ENCODE measurements at places on chromosomes 5 and 9. TPM values are rescaled to one million over a fixed set of nuclear protein-coding genes. Genes with fewer than 3 reads are reported as not detected.

DNA sequence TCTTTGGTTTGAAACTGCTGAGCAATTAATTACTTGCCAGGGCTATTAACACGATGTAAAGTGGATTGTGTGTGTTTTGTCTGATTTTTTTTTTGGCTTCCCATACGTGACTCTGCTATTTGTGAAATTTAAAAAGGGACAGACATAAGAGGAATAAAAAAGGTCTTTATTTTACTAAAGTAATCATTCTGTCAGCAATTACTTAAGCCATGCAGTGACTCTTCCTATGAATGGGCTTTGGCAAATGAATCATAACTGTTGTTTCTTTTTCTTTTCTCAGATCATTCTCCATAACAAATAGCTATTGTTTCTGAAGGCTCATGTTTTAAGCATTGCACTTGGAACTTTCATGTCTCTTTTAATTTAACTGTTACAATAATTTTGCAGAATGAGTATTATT, 461.3 kb upstream of the RORB start:
- no peak for DNase-seq

GRCh38 chr5:18744441-18744840, 1110.2 kb downstream of the TAF11L14 start:
- no peak for DNase-seq

- no peak for DNase-seq
These were observed 107.8 kb downstream of the ZNF354C start for GRCh38 chr5:179167871-179168451.

DNA sequence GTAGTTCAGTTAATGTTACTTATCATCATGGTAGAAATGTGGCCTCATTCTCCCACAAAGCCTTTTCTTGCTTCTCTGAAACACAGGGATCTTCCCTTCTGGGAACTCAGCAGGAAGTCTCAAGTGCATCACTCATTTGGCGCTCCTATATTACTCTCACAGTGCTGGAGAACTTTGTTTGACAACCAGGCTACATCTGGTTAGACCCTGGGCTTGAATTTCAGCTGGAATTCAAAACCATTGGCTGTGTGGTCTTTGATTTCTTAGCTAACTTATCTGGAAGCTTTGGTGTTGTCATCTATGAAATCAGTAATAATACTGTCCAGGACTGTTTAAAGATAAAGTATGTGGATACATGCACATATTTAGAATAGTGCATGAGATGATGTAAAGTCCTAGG, 1777.1 kb downstream of the MAT2B start:
- no peak for DNase-seq

GRCh38 chr5:55973296-55973695, 21.5 kb downstream of the IL6ST start:
- no peak for DNase-seq

GRCh38 chr5:170262061-170263045, 29.6 kb downstream of the C5orf58 start:
- DNase-seq: no peak

- peak; percentile 49 for DNase-seq
These were observed 22.8 kb downstream of the SARDH start for GRCh38 chr9:133715295-133715865.

DNA sequence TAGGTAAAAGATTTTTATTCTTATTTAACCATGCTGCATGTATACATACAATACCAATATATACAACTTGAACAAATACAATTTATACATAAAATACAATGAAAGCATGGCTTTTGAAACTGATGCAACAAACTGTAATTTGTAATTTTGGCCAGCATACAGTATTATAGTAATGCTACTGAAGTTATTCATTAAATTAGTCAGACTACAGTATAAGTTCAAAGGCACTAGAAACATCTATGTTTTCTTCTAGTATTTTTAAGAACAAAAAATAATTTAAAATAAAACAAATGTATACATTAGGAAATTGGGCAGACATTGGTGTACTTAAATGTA, 18.8 kb downstream of the IL4 start:
- DNase-seq: no peak

DNA sequence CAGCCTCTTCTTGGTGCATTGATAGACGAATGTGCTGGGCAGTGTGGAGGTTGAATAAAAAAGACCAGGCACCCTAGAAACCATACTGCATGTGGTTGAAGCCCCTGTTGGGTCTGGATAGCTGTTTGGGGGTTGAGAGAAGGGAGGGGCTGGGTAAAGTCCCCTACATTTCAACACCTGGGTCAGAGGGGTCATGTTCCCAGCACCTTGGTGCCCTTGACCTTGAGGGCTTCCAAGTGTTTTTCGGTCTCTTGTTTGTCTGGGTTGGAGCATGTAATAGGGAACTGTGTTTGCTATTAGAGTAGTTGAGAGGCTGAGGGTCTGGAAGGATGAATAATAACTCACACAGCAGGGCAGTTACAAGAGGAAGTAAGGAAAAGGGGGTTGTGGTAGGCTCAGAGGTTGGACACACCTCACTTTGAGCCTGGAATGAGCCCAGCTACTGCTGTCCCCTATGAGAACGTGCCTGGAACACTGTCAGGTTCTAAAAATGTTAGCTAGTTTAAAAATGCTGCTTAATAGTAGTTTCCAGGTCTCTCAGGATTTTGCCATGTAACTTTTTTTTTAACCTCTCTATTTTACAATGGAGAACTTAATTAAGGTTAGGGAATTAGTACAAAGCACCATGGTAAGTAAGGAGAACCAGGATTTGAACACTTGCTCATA, 155.2 kb upstream of the SPRY4 start:
- no peak for DNase-seq

GRCh38 chr5:91127456-91128081, 255.5 kb downstream of the ARRDC3 start:
- no peak for DNase-seq

- no peak for DNase-seq
These were observed 6.6 kb upstream of the XPA start for GRCh38 chr9:97703437-97704344.

DNA sequence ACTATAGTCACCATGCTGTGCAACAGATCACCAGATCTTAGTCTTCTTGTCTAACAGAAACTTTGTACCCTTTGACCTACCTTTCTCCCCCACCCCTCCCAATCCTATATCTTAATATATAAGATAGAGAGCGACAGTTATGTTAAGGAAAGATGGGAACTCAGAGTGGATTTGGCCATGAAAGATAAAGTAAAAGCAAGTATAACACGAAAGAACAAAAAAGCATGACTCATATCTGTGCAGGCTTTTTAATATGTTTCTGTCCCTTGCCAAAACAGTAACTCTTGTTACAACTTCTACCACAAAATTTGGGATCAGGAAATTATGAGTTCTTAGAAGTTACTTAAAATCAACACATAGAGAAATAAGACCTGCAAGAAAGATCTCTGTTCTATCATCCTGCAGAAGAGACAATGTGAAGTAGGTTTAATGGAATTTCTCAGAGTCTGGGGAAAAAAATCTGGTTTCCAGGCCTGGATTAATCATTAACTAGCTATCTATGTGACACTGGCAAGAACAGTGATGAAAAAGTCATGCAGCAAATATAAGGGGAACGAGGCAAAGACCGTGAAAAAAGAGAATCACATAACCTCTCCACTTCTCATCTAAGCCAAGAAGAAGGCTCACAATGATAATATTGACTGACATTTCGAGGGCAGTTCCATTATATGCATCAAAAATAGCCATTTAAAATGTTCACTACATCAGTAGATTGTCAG, 18.6 kb downstream of the BAAT start:
- DNase-seq: no peak

DNA sequence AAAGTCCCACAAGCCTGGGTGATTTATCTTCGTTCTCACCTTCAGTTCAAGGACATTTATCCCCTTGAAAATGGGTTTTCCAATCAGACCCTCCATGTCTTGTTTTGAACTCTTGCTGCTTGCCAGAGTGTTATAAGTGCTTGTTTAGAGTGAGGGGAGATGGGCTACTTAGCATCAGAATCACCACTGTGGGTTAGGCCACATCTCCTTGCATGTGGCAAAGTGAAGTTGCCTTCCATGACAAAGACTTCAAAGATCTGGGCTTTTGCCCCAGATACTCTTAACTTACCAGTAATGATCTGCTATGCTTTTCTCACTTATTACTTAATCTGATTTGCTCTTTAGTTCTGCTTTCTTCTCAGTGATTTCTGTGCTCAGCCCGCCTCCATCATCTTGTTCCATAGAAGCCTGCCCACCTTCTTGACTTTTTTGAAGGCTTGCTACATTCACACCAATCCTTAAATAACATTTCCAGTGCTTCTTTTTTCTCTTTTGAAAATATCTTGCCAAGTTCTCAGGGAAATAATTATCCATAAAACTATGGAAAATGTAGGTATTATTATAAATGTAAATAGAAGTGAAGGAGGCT, 39.0 kb downstream of the GPR21 start:
- DNase-seq: no peak

- no peak for DNase-seq
These were observed 6.8 kb downstream of the MRPL36 start for GRCh38 chr5:1792842-1793266.

DNA sequence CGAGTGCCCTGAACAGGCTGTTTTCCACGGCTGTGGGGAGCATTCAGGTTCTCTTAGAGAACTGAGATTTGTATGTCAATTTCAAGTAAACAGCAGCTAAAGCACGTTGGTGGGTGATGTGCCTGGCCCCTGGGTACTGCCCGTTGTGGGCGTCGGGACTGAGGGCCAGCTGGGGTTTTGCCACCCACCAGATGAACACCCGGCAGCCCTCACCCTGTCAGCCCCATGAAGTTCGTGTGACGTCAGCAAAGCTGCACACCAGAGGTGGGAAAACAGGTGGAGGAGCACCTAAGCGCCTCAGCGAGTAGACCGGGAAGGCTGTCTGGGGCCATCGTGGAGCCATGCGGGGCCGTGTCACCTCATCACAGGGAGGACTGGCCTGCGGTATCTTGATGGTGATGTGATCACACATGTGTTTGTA, 9.2 kb downstream of the CEP72 start:
- peak; percentile 7 for DNase-seq

DNA sequence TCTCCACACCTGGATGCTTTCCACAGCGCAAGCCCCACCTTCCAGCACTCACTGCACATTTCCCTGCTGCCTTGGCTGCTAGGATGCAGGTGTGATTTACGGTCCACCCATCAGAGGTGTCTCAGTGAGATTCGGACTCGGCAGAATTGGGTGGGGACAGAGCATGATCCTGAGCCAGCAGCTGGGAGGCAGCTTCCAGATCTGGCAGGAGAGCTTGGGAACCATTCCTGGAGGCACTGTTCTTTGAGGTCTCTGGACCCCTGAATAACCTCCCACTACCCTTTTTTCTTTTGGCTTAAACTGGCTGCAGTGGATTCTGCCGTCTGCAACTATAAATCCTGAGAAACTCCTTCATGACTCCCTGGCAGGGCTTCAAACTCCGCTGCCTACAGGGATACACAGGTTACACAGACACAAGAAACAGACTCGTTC, 99.6 kb upstream of the PHYKPL start:
- DNase-seq: no peak

DNA sequence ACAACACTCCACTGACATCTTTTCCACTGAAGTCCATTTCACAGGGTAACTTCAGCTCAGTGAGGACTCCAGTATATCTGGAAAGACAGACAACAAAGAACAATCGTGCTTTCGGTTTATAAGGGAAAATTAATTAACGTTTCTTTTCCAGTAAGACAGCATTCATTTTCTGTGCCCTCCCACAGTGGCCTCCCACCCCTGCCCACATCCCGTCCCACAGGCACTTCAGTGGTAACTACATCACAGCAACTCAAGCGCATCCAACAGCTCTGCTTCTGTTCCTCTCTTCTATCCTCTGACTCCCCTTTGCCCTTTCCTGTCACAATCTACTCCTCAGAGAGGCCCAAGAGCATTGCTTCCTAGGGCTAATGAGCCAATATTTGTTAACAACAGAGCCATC, 40.3 kb downstream of the GLDC start:
- no peak for DNase-seq

GRCh38 chr5:126052120-126052519, 371.1 kb upstream of the GRAMD2B start:
- DNase-seq: no peak

DNA sequence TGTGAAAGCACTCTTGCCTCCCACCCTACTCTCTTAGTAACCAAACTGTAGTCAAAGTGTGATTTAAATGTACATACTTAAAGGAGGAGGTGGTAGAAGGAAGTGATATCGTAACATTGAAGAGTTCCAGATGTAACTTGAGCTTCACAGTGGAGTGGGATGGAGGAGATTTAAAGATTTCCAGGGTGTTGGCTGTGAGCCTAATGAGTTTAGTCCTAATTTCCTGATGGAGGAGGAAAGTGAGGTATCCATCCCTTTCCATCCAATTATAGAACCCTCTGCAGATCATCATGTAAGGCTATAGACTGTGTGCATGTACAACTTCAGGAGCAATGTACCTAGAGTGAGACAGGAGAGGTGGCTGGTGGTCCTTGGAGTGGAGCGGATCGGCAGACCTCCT, 1163.9 kb upstream of the SEMA6A start:
- DNase-seq: no peak

- DNase-seq: no peak
These were observed 51.1 kb downstream of the CDK5RAP2 start for GRCh38 chr9:120528829-120529228.

GRCh38 chr5:149749481-149750365, 19.6 kb downstream of the PPARGC1B start:
- DNase-seq: no peak

The ITK gene
- total RNA-seq: 0.65 TPM

The TMEM232 gene
- 4.0 TPM for total RNA-seq

The ZNF79 gene
- total RNA-seq: 6.5 TPM

The MLLT3 gene
- 13.6 TPM for total RNA-seq

The NDUFA8 gene
- total RNA-seq: 260 TPM

The ELAVL2 gene
- not detected for total RNA-seq

Measured in heart left ventricle (tissue), 16 donors.